GM12878 (cell line): ENCODE measurements at places on chromosomes 16 and 17. TPM values are rescaled to one million over a fixed set of nuclear protein-coding genes. Genes with fewer than 3 reads are reported as not detected.

DNA sequence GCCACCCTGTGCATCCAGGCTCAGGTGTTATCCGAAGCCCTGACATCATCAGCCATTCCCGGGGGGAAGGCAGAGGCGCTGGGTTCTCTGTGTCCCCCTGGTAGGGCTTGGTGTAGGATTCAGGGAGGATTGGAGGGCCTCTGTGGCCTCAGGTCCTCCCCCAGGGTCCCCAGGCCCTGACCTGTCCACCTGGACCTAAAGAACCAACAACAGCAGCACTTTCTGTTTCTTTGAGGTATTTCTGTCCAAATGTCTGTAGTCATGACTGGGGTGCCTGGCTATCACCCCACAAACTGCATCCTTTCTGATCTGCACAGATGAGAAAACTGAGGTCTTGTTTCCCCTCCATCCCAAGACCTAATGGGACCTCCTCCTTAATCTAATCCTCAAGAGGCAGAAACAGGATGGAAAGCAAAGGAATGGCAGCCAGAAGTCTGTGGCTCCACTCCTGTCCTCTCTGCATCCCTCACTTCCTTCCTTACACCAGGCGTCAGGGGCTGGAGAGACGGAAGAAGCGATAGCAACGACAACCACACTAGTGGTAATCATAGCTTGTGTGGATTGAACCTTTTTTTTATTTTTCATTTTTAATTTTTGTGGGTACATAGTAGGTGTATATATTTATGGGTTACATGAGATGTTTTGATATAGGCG is 11.8 kb downstream of the NLRC5 start:
- peak overlapping the region; percentile 93 for H3K27ac ChIP-seq
- no peak overlapping the region for H3K4me3 ChIP-seq
- no peaks in the 10 kb centered on the region for H3K27me3 ChIP-seq
- DNase-seq = no peak
- no peaks in the 10 kb centered on the region for H3K36me3 ChIP-seq
- H3K4me1 ChIP-seq = peaks cover 59% of the 10 kb centered on the region

DNA sequence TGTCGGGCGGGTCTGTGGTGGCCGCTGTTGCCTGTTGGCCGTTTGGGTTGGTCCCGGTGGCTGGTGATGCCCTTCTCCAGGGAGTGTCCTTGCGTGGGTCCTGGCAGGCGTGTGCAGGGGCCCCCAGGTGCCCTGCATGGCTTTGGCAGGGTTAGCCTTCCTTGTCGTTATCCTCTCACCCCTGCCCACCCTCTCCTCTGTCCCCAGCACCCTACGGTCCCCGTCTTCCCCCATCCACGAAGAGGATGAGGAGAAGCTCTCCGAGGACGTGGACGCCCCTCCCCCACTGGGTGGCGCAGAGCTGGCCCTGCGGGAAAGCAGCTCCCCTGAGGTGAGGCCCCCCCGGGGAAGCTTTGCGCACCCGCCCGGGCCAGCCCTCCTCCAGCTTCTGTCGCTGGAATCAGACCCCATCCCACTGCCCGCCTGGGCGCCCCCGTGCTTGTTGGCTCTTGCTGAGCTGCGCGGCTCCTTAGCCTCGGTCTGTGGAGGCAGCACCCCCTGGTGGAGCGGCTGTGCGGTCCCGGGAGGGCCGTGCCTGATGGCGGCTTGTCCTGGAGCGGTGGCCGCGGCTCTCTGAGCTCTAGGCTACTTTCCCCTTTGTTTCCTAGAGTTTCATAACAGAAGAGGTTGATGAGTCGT is 10.6 kb upstream of the NUDT16L1 start:
- H3K36me3 ChIP-seq = peaks cover 28% of the 10 kb centered on the region
- H3K27ac ChIP-seq = no peak overlapping the region
- no peaks in the 10 kb centered on the region for H3K27me3 ChIP-seq
- no peak overlapping the region for H3K4me3 ChIP-seq

GRCh38 chr16:16111639-16112038 is 111.7 kb downstream of the ABCC6 start:
- H3K4me1 ChIP-seq = no peaks in the 10 kb centered on the region
- no peak for DNase-seq
- H3K27ac ChIP-seq = no peak overlapping the region
- H3K36me3 ChIP-seq = peaks cover 42% of the 10 kb centered on the region
- H3K4me3 ChIP-seq = no peak overlapping the region
- no peaks in the 10 kb centered on the region for H3K27me3 ChIP-seq

Gene CDH15
- not detected in 2 replicates for total RNA-seq

DNA sequence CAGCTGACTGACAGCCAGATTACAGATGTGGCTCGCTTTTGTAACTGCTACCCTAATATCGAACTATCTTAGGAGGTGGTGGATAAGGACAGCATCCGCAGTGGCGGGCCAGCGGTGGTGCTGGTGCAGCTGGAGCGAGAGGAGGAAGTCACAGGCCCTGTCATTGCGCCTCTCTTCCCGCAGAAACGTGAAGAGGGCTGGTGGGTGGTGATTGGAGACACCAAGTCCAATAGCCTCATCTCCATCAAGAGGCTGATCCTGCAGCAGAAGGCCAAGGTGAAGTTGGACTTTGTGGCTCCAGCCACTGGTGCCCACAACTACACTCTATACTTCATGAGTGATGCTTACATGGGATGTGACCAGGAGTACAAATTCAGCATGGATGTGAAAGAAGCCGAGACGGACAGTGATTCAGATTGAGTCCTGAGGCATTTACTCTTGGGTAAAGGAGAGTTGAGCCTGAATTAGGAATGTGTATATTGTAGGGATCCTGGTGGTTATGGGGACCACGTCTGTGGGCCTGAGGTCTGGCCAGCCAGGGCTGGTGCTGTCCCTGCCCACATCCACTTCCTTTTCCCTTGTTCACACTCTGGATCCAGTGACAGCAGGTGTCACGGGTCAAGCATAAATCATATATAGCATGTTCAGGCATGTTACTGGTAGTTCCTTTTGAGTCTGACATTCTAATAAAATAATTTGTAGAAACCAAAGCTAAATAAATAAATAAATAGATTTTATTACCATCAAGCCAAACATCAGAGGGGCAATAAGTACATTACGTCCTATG is 89.0 kb upstream of the SMURF2 start:
- H3K27ac ChIP-seq = no peak overlapping the region
- H3K4me3 ChIP-seq = no peak overlapping the region
- H3K27me3 ChIP-seq = no peaks in the 10 kb centered on the region
- no peaks in the 10 kb centered on the region for H3K36me3 ChIP-seq
- H3K4me1 ChIP-seq = no peaks in the 10 kb centered on the region
- DNase-seq = no peak

- peak; percentile 19 for DNase-seq
- H3K27ac ChIP-seq = no peak overlapping the region
- no peak overlapping the region for H3K4me3 ChIP-seq
- H3K36me3 ChIP-seq = no peaks in the 10 kb centered on the region
These were observed 4.1 kb downstream of the BICDL2 start for GRCh38 chr16:3032624-3033023.

- H3K36me3 ChIP-seq = no peaks in the 10 kb centered on the region; the same call in 1 of the 2 replicates
- H3K4me1 ChIP-seq = no peaks in the 10 kb centered on the region
- no peak overlapping the region for H3K27ac ChIP-seq
These were observed 21.5 kb downstream of the DCAF7 start for GRCh38 chr17:63571632-63572310.

DNA sequence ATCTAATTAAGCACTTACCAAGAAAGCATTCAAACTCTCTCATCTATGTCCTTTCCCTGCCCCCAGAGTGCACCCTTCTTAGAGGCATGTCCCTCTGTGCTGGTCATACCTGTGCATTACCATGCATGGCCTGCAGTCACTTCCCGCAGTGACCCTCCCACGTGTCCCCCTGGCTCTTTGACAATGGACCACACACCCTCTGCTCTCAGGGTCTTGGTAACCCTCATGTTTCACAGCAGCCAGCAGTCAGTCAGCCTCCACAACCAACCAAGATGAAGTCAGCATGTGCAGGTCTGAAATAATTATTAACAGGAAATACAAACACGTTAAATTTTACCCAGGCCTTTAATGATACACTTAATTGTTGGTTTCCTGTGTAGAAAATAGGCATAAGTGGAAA is 10.1 kb downstream of the KRT33A start:
- 0 out of 2 replicates have a peak overlapping the region, but pooled peaks have one; percentile 5 for H3K4me3 ChIP-seq
- DNase-seq = peak; percentile 48
- H3K27me3 ChIP-seq = no peaks in the 10 kb centered on the region
- no peak overlapping the region; the same call in 1 of the 2 replicates for H3K27ac ChIP-seq

Gene EPOP
- 9.0 and 9.7 TPM in 2 replicates for total RNA-seq

Gene FOXK2
- 56.8 and 58.3 TPM in 2 replicates for total RNA-seq
